ENCODE measurements at places on chromosomes 2 and 18.
A peak's percentile ranks its signal among the peaks of the same experiment; 100 is the strongest.

DNA sequence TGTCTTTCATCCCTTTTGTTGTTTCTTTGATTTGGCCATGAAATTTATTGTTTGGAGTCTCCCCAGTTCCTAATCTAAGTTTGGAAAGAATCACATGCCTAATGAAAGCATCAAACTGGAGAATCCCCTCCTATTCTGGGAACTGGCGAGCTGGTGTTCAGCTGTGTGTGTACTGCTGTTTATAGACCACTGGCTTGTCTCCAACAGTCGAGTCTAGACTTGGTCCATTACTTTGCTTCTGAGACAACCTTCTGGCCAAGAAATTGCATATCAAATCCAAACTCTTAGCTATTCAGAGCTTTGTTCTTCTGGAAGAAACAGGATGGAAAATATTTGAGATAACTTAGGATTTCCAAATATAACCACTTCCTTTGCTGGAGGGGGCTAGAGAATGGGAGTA lies 111.5 kb upstream of the THSD7B start:
- no peak for DNase-seq

DNA sequence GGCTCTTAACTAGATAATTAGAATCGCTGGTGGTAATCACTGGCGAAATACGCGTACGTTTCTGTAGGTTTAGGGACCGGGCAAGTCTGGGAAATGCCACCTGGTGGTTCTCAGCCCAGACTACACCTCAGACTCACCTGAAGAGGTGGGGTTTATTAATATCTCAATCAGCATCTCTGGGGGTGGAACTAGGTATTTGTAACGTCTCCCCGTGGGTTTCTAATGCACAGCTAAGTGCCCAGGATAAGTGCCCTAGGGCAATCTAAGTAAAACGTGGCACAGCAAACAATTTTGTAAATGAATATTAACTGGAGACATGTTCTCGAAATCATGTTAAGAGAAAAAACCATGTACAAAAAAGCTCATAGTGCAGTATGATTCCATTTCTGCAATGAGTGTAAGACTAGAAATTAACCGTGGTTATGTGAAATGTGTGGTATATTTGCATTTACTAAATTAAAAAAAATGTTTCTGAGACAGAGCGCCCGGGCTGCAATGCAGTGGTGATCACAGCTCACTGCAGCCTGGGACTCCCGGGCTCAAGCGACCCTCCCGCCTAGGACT lies 760 bp upstream of the CNOT11 start:
- DNase-seq = no peak

- peak; percentile 78 for DNase-seq
These were observed 33.5 kb downstream of the KLHL29 start for GRCh38 chr2:23418461-23418911.

GRCh38 chr2:127124426-127124825 lies 17.5 kb upstream of the BIN1 start:
- DNase-seq = no peak

DNA sequence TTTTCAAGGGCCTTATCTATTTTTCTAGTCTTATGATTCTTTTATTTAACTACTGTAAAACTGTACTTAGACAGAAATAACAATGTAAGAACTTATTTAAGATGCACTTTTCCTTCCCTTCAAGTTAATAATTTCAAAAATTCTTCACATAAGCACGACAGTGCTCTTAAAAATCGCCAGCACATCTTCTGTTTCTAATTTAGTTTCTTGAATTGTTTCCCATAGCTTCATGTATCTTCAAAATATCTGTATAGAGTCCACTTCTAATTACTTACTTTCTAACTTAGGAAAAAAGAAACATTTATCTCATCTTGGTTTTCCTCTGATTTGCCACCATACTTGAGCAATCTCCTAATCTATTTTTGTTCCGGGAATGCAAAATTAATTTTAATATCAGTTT lies 196.1 kb downstream of the BABAM2 start:
- DNase-seq = no peak

DNA sequence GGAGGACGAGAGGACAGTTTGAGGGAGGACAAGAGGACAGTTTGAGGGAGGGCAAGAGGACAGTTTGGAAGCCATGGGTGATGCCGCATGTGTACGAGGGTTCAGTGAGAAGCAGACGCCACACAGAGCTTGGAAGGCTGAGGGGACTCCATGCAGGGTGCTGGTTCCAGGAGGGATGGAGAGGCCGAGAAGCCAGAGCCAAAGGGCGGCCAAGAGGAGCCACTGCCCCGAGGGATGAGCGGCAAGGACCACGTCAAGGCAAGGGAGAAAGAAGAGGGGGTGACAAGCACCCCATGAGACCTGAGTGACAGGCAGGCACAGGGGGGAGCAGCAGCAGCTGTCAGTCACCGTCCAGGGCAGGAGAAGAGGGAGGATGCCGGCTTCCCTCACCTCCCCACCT lies 385.7 kb upstream of the MYT1L start:
- no peak for DNase-seq

DNA sequence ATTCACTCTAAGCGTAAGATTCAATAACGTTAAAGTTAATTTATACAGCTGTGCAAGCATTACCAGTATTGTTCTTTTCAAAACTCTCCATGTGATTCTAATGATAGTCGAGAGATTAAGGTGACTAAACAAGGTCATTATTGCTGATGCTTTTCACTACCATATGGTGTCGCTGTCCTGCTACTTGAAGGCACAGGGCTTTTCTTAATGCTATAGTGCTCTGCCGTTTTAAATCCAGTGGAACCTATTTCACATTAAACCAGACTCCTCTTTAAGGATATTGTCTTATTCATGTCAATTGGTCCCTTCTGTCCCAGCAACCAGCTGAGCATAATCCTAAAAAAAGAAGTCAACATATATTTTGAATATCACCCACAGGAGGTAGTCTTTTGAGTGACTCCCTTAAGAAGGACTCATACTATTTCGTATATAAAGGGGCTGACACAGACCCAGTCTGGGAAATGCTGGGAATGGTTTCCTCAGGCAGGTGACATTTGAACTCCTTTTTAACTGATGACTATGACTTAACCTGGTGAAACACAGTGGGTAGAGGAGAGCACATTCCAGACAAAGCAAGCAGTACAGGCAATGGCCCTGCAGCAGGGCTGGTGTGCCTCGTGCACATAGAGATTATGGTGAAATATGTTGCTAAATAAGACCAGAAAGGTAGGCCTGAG lies 53.9 kb upstream of the CYTIP start:
- peak; percentile 56 for DNase-seq

DNA sequence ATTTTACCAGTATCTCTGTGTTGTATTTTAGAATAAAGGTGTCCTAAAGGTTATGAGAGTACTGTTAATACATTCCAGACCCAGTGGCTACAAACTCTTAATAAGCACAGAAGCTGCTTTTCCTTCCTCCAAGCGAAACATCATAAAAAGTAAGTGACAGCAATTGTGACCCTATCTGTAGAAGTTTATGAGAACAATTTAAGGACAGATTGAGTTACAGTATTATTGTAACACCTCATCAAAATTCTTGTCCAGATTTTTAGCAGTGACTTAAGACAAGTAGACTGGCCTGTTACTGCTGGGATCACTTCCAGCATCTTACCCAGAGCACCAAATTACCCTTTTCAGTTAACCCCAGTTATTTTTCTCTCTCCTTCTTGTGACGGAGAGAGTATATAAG lies 154.6 kb downstream of the ERBB4 start:
- DNase-seq = no peak

DNA sequence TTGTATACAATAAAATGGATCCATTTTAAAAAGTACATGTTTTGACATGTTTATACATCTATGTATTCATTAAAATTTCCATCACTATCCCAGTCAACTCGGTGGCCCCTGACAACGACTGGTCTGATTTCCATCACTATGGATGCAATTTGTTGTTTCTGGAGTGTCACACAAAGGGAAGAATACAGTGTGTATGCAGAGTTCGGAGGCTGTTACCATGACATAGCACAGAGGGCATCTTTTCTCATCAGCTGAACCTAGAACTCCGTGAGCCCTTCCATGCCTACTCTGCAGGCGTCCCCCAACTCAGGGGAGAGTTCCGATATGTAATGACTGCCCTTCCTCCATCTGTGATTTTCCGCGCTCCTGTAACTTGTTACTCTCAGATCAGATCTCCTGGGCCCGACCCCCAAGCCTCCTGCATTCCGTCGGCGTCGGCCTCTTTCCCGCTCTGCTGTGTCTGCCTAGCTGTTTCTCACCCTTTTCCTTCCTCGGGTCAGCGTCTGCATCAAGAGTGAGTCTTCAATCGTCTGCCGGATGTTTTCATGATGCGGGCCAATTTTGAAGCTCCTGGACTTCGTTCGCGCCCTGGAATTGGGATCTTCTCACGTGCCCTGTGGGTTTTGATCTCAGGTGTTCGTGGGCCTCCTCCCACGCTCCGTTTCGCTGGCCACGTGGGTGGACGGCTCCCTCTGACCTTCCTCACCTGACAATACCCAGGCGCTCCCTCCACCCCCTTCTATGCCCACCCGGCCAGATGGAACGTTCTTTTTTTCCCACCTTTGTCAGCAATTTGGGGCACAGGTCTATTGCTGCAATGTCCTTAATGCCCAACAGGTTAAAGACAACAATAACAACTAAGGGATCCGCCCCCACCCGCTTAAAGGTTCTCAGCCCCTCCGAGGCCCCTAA lies 161.0 kb downstream of the TWIST2 start:
- no peak for DNase-seq

DNA sequence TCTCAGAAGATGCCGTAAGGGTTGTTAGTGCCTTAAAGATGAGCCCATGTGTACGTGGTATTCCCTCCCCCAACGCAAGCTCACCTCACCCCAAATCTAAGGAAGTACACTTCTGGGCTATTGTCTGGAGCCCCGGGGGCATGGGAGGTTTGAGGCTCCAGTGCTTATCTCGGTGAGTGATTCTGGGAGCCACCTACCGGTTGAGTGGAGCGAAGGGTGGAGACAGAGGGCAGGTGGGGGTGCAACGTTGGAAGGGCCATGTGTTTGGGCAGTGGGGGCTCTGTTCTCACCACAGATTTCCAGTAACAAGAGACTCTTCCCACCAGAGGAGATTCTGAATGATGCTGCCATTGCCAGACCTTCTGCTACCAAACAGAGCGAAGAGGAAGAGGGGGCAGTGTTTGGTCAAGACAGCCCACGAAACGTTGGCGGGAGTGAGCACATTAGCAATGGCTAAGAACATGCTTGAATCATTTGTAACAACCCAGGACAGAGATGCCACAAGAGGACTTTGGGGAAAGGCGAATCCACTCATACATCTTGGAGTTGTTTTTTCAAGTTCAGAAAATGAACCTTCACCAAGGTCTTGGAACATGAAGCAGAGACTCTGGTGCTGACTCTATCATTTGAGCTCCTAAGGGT lies 38.7 kb downstream of the TWIST2 start:
- DNase-seq = peak; percentile 63

- peak; percentile 68 for DNase-seq
These were observed 56.9 kb downstream of the COL4A4 start for GRCh38 chr2:227106845-227107759.

DNA sequence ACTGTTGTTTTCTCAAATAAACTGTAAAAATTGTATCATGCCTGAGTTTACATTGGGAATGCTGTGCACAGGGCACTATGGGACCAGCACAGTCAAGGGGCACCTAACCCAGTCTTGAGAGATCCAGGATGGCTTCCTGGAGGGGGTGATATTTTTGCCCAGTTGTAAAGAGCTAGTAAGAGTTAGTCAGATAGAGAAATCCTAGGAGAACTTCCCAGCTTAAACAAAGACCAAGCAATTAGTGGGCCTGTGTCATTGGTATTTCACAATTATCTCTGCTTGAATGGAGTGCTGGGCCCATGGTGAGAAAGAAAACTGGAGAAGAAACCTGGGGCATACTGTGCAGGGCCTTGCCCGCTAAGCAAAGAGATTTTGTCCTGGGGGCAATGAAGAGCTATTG lies 12.2 kb downstream of the XDH start:
- DNase-seq = peak; percentile 38

DNA sequence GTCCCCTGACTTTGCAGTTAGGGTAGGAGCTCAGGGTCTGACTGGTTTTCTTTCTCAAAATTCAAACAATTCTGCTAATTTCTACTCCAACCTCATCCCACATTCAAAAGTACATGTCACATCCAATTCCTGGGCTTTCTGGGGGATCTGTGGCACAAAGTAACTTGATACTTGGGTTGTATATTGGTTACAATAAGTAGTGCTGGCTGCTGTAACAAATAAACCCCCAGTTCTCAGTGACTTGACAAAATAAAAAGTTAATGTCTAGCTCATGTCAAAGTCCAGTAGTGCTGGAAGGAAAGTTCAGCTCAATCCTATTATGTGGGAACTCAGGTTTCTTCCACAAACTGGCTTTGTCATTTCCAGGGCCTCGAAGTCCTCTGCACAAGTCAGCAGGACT lies 23.1 kb downstream of the LGALSL start:
- DNase-seq = no peak
